ENCODE measurements at places on chromosomes 4 and X.

- DNase-seq: no peak
Measured at GRCh38 chr4:55012363-55013230, 112.8 kb downstream of the KDR start.

- no peak for DNase-seq
Measured at GRCh38 chr4:28247805-28248204, 1387.2 kb downstream of the STIM2 start.

DNA sequence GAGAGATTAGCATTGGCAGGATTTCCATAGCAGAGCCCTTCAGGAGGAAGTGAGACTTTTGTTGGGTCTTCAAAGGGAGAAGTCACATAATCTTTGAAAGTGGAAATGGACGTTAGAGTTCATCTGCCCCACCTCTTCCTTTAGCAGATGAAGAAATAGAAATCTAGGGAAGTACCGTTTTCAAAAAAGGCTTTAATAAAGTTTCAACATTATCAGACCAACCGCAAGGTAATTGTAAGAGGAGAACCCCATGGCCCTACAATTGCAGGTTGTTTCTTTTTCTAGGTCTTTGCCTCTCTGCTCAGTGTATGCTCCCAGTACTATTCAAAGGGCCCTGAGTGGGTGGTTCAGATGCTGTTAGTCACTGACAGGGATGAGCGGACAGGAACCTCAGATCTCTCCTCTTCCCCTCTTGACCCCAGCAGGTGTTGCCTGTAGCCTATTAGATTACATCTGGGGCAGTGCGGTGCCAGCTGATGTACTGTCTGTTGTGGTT is 48.6 kb upstream of the AP1S2 start:
- peak; percentile 10 for DNase-seq

- DNase-seq: no peak
Measured at GRCh38 chrX:32447640-32448039, 763.7 kb downstream of the DMD start.

GRCh38 chrX:107454302-107454701 is 4.8 kb downstream of the FRMPD3 start:
- DNase-seq: no peak

- no peak for DNase-seq
Measured at GRCh38 chr4:62328526-62328925, 1128.4 kb downstream of the ADGRL3 start.

- no peak for DNase-seq
Measured at GRCh38 chr4:52661966-52662690, 3.0 kb upstream of the USP46 start.

GRCh38 chr4:140052050-140052449 is 101.9 kb downstream of the MAML3 start:
- DNase-seq: no peak

- DNase-seq: no peak
Measured at GRCh38 chr4:178385481-178385880, 943.2 kb upstream of the AGA start.

DNA sequence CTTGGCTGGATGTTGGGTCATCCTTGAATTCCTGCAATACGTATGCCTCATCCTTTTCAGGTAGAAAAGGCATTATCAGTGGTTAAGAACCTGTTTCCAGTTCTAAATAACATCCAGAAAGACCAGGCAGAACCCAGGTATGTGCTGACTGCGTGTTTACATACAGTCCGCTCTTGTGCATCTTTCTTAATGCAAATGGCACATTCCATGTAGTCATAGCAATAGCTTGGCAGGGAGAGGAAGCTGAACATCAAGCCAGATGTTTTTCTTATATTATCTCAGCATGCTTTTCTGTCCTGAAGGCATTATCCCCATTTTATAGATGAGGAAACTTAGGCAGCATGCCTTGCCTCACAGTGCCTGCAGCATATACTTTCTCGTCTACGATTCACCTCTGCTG is 2.1 kb downstream of the DCLK2 start:
- no peak for DNase-seq

- DNase-seq: no peak
Measured at GRCh38 chr4:40648131-40648530, 18.5 kb upstream of the RBM47 start.

DNA sequence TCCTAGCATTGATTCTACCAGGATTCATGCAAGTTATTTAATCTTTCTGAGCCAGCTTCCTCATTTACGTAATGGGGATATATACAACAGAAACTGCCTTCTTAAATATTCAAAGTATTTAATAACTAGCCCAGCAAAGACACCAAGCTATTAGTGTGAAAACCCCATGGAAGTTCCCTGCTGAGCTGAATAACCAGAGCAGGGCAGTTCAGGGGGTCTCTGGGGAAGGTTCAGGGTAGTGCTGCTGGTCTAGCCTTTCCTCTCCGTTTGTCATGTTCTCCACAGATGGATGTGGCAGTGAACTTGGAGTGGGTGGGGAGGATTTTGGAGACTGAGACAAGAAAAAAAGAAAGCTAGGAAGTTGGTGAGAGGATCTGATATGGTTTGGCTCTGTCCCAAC is 240.8 kb upstream of the TAPT1 start:
- DNase-seq: no peak

GRCh38 chrX:115372152-115372551 is 82.6 kb downstream of the LUZP4 start:
- DNase-seq: no peak

GRCh38 chrX:136321532-136321931 is 20.8 kb downstream of the ADGRG4 start:
- no peak for DNase-seq

GRCh38 chrX:63658920-63659319 is 126.1 kb downstream of the ARHGEF9 start:
- no peak for DNase-seq

DNA sequence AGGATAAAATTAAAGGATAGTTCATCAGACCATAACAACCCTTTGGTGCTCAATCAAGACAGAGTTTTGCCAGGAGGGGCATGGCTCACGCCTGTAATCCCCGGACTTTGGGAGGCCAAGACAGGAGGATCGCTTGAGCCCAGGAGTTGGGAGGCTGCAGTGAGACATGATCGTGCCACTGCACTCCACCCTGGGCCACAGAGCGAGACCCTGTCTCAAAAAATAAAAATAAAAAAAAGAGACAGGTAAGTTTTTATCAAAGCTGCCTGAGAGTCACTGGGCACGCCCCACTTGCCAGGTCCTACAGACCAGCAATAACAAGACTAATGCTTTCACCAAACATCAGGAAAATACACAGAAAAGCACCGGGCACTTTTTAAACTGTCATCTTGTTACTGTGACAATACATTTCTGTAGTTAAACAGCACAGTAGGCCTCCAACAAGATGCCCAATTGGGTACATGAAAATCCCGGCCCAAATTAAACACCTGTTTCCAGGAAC is 765 bp downstream of the CFAP97 start:
- no peak for DNase-seq

- DNase-seq: no peak
Measured at GRCh38 chrX:10741550-10741949, 121.2 kb upstream of the MID1 start.

DNA sequence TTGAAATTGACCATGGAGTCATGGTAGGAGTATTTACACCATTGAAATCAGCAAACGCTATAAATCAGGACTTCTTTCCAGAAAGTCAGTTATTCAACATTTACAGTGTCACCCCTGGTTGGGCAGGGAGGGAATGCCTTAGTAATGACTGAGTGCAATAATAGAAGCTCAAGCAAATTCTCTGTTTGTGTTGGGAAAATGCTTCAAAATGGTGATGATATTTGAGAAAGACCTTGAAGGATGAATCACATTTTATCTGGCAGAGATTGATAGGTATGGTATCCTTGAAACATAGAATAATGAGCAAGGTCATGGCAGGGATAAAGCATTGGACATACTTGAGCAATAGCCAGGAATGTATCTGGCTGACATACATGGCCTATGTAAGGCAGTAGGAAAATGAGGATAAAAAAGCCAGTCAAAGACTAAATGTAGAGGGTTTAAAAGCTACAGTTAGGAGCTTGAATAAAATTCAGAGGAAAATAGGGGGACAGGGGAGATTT is 248.7 kb downstream of the FMR1NB start:
- no peak for DNase-seq

DNA sequence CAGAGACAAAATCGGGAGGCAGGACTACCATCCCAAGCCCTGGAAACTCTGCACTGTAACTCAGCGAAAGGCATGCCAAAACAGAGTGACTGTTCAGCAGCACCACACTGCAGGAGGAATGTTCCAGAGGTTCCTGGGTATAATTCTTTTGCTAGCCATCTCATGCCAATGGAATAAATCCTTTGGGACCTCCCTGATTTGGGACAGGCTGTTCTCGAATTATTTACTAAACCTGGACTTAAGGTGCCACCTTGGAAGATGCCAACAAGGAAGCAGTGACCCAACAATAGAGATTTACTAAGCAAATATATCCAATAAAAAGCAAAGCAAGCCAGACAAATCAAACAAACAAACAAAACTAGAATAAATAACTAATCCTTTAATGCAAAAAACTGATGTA is 9.3 kb downstream of the AADAT start:
- DNase-seq: no peak

GRCh38 chr4:182564724-182565369 is 321.6 kb downstream of the TENM3 start:
- DNase-seq: no peak

DNA sequence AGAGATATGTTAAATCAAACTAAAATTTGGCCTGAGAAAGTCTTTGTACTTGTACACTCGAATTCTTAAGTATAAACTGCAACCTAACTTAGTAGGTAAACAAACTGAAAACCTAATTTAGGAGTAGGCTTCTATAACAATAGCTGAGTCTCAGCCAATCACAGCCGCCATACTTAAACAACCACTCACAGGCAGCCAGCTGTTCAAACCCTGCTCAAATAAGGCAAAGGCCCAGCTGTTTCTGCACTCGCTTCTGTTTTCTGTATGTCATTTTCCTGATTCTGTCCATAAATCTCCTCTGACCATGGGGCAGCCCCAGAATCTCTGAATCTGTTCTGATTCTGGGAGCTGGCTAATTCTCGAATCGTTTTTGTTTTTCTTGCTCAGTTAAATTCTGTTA is 7.8 kb upstream of the PLS3 start:
- no peak for DNase-seq

GRCh38 chr4:131347816-131348215 is 1801.3 kb upstream of the PCDH10 start:
- no peak for DNase-seq

- DNase-seq: no peak
Measured at GRCh38 chrX:133171962-133172708, 46.0 kb downstream of the TFDP3 start.

DNA sequence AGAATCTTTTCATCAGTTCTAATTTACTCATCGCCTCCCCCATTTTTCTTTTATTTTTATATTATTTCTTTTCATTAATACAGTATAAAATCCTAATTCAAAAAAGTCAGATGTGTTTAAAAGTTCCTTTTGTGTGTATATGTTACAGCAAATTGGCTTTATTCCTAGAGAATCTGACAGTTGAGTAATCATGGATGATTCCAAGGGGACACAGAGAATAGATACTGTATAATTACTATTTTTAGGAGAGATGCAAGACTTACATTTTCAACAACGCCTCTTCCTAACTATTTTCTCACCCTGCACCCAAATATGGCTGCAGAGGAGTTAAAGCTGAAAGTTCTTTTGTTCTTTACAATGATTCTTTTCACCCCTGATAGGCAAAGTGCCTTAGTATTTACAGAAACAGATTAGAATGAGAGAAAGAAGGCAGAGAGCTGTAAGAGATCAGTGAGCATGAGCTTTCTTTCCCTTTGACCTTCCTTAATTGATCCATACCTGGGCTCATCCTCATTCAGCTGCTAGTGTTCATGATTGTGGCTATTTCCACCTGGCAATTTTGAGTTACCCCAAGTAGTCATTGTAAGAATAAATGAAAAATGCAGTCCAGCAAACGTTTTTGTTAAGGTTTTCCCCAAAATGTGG is 210.8 kb downstream of the SLC4A4 start:
- DNase-seq: no peak

GRCh38 chrX:2679534-2680485 is 11.3 kb upstream of the CD99 start:
- no peak for DNase-seq
